ENCODE measurements at places on chromosomes 16 and 17.

DNA sequence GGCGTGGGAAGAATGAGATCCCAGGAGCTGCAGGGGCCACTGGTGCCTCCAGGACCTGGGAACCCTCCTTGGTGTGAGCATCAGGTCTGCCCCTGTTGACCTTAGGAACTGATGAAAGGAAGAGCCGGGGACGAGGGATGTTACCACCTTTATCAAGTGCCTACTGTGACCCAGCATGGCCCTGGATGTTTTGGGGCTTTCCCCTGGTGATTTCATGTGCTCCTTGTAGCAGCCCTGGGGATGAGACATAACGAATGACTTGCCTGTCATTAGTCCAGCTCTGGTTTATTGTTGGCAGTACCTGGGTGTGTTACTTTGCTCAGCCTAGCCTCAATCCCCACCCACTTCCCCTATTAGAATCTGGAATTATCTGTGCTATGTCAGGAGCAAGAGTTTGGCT is 39.9 kb downstream of the WSCD1 start:
- no peak for DNase-seq

DNA sequence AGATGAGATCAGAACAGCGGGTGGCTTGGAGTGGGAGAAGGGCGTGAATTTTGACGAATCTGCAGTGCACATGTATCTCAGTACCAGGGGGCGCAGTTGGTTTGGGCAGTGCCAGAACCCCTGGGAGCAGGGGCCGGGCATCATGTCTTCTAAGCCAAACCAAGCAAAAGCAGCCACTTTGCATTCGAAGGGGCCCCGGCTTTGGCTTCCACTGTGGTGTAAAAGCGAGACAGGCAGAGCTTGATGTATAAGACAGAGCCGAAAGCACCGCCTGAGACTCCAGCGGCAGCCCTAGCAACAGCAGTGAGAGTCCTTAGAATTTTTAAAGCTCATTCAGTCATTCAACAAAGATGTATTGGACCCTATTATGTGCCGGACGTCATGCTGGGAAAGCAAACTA is 3.8 kb upstream of the XYLT1 start:
- no peak for DNase-seq

DNA sequence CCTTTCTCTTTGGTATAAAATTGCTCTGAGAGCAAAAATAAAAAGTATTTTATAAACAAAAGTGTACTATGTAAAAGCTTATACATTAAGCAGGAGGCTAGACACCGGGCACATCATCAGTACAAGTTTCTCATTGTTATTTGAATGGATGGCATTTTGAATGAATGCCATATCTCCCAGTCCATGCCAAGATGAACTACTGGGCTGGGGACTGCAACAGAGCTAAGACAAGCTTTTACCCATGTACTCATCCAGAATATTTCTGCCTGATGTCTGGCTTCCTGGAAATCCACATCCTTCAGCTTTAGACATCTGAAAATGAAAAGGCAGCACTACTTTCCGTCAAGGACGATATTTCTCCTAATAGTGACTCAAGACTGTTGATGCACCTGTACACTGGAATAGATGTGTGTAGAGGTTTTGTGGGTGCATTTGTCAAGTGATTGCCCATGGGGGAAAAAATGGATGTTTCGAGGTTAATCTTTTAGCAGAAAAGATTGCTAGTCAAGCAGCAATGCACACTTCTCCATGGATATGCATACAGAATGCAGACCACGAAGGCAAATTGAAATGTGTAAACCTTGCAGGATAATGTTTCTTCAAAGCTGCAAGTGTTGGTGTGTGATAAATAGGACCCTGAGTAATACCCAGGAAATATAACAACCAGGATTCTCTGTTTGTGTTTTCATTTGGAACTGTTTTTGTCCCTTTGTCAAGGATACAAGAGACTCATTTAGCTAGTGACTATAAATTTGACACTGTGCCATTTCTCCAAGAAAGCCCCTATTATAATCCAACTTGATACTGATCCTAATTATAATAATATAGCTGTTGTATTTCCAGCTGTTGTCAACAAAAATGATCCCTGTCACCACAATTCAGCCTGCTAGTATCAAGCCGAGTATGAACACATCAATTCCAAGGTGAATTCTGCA is 173.8 kb downstream of the CDH8 start:
- no peak for DNase-seq

GRCh38 chr16:24989494-24989893 is 25.7 kb downstream of the ARHGAP17 start:
- DNase-seq = no peak

GRCh38 chr16:68197250-68197649 is 38.7 kb downstream of the ESRP2 start:
- DNase-seq = no peak

DNA sequence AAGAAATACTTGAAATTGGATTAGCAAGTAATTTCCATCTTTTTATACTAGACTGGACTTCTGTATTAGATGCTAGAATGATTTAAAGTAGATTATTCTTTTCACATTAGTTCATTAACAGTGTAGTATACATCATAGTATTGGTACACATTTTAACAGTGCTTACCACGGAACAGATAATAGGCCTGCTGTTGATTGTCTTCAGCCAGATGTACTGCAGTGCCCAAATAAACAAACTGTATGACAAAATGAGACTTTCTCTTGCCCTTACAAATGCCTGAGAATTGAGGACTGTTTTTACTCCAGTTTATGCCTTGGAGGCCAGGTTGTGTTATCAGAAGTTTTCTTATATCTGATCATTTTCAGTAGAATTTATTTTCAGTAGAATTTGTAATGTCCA is 631 bp downstream of the EVI2A start:
- no peak for DNase-seq

GRCh38 chr16:86707171-86707570 is 128.8 kb downstream of the FOXL1 start:
- DNase-seq = no peak

GRCh38 chr16:57145046-57146021 is 40.5 kb downstream of the PSME3IP1 start:
- DNase-seq = no peak

Measured in cortex of kidney (tissue), 1 donor.